ENCODE measurements at places on chromosomes 11 and 22. TPM values are rescaled to one million over a fixed set of nuclear protein-coding genes. Genes with fewer than 3 reads are reported as not detected.

The LRRC74B gene
- not detected for polyA plus RNA-seq

The MFRP gene
- polyA plus RNA-seq, result not detected

The C1QTNF6 gene
- 1.0 TPM for polyA plus RNA-seq

The PHLDA2 gene
- not detected for polyA plus RNA-seq

The P2RY6 gene
- not detected for polyA plus RNA-seq

The PGA5 gene
- not detected for polyA plus RNA-seq

The PACSIN3 gene
- polyA plus RNA-seq, result not detected
